Ascending aorta (tissue), 2 donors: ENCODE measurements at places on chromosomes 4 and X.

DNA sequence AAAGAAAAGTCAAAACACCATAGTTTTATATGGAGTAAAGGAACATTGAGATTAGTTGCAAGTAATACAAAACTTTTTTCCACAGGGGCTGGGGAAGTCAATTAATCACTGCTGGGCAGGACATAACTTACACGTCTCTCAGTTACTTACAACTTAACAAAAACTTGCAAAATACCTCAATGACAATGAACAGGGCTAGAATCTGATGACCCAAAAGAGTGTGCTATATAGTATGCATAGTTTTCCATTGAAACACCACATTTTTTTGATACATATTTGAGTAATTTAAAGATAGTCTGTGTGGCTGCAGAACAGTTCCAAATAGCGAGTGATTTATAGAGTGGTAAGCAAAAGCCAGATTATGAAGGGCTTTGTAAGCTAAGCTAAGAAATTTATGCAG lies 172.3 kb upstream of the TRPC5 start:
- DNase-seq: no peak

- no peak for DNase-seq
These were observed 28.4 kb downstream of the DDX60L start for GRCh38 chr4:168451744-168452390.

DNA sequence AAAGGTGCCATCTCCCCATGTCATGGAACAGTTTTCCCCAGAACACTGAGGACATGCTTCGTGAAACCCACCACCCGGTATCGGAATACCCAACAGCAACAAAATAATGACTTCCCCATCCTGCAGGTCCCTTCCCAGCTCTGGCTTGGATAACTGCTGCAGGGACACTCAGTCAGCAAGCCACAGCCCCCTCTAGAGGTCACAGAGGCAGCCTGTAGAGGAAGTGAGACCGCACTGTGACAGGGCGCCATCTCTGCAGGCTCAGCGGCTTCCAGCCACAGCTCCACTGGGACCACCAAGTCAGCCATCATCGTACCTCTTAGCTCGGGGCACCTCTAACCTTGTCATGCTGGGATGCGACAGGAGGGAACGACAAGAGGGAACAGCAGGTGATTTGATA lies 315.9 kb downstream of the LDB2 start:
- no peak for DNase-seq

GRCh38 chr4:158208963-158209640 lies 1.2 kb upstream of the TMEM144 start:
- no peak for DNase-seq

GRCh38 chrX:120739300-120739699 lies 109.4 kb upstream of the C1GALT1C1 start:
- no peak for DNase-seq

- no peak for DNase-seq
These were observed 60.2 kb upstream of the GPC4 start for GRCh38 chrX:133475521-133475920.

- no peak for DNase-seq
These were observed 89.9 kb downstream of the PLS3 start for GRCh38 chrX:115650916-115651315.

- no peak for DNase-seq
These were observed 688.9 kb upstream of the AMOT start for GRCh38 chrX:113529426-113530013.

GRCh38 chr4:184417802-184418511 lies 56.4 kb downstream of the IRF2 start:
- no peak for DNase-seq

DNA sequence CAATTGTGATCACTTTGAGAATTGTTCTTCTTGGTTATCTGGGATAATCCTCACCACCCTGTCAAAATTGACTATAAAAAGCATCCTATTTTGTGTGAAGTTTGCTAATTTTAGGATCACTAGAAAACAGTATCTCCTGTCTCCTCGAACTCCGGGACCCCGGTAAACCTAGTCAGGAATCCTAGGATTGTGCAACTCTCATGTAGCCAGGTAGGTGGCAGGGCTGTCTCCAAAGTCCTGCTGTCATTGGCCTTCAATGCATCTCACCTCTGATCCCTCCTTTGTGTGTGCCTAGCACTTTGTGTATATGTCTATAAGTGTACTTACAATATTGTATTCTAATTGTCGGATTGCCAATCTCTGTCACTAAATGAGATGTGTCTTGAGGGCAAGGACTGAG lies 1564.8 kb downstream of the RPA4 start:
- DNase-seq: no peak

DNA sequence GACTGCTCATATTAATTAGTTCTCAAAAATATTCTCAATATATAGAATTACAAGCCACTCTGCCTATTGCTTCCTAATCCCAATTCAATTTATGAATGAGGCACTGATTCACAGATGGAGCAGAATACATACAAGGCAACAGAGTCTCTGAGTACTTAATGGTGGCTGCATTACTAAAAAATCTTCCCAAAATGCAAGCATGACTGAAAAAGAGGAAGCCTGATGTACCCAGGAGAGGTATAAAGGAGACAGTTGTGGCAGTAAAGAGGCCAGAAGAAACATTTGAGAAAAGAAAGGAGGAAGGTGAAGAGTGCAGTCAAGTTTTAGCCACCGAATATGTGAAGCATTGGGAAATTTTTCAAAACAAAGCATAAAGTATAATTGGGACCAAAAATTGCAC lies 163.2 kb upstream of the INTU start:
- no peak for DNase-seq

- DNase-seq: no peak
These were observed 507 bp downstream of the LIN54 start for GRCh38 chr4:83010111-83010521.

DNA sequence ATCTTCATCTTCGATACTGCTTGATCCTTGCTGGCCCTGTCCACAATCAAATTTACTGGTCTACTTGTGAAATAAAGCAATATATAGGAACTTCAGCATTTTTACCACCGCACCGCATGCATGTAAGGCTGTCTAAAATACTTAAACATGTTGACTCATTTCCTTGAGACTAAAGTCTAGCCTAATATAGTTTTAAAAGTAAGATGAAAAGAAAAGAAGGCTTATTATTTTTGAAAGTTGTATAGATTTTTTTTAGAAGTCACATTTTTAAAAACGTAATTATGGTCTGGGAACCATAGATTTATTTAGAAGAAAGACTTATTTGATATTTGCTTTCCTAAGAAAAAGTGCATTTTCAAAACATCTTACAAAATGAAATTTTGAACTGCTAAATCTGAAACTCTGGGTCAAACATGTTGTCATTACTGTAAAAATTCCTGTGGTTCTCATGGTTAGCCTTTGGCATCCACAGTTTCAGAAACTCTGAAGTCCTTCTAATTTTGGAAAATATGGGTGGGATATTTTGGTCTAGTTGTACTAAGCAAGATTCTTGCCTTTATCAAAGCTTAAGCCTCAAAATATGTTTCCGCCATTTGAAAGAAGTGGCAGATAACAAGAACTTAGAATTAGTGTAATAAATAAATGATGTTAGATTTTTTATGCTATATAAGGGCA lies 423.5 kb upstream of the CTSO start:
- no peak for DNase-seq

DNA sequence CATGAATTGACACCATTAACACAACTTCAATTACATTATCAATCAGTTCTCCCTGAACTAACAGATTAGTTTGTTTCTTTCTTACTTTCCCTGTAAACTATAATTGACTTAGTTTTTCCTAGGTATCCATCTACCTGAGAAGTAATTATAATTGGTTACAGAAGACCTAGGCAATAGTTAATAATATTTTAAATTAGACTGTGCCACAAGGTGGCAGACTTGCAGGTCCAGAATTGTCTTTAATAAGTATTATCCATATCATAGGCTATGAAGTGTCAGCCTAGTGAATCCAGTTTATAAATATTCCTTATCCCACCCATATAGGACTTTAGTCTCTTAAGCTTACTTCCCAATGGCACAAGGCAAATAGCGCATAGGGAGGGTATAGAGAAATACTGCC lies 48.9 kb upstream of the FAM47B start:
- DNase-seq: no peak

DNA sequence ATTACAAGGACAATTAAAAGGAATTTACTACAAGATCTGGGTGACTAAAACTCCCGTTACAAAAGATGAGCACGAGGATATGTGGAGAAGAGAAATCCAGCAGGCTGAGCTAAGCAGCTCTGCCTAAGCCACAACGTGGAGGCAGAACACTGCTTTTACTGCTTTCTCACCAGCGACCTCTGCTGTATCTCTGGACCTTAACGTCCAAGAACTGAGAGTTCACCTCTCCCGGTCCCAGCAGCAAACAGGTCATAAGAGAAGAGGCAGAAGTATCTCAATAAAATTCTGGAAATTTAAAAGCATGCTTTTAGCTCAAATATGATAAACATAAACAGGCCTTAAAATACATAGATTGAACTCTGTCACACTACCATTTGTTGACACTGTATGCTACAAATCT lies 81.0 kb downstream of the ADGRA3 start:
- DNase-seq: no peak

DNA sequence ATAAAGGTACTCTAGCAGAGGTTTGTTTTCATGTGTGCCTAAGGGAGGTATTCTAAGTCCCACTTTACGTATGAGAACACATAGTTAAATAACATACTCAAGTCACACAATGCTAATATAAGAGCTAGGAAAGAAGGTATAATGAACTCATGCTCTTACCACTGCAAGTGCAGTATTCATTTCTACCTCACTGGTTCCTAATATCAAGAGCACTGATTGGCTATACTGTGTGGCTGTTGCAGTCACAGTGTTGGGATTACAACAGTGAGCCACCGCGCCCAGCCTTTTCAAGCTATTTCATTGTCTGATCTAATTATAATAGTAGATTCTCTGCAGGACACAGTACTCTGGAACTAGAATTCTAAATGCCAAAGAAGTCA lies 84.0 kb downstream of the PDS5A start:
- DNase-seq: no peak

DNA sequence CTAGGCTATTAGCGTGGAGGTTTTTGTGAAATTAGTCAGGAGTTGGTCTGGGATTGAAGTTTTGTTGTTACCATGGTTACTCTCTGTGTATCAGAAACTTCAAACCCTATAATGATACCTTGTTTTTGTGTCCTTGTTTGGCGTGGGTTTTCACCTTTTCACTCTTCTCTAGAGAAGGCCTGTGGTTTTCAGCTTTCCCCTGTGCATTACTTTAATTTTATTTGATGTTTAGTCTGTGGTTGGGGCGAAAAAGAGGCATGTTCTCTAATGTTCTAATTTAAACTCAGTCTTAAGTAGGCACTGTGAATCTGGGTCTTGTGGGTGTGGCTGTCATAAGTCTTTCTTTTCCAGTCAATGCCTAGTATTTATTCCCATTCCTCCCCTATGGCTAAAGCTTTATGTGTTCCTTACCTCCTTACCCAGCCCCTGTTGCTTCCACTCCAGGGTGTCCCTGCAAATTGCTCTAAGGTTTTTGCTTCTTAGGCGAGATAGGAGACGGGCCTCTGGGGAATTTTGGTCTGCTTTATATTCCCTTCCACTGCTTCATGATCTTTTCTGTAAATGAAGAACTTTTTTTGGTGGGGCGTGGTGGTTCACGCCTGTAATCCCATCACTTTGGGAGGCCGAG lies 326.3 kb upstream of the ZCCHC13 start:
- DNase-seq: no peak

DNA sequence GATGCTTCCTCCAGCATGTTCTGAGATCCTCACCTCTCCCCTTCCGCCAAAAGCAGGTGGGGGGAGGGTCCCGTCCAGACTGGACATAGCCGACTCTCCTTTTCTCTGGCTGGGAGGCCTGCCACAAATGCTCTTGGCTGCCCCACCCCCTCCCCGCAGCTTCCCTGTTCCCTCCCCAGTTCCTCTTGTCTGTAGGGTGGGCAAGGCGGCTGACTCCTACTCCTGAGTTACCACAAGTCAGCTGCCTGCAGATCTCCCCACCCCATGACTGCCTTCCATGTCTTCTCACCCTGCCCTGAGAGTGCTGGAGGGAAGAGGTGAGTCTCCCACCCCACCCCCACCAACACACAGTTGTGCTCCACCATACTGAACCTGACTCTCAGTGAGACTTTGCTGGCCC lies 2.9 kb downstream of the ATP6AP1 start:
- DNase-seq: no peak

GRCh38 chr4:1010395-1011021 lies 918 bp upstream of the FGFRL1 start:
- peak; percentile 34 for DNase-seq

DNA sequence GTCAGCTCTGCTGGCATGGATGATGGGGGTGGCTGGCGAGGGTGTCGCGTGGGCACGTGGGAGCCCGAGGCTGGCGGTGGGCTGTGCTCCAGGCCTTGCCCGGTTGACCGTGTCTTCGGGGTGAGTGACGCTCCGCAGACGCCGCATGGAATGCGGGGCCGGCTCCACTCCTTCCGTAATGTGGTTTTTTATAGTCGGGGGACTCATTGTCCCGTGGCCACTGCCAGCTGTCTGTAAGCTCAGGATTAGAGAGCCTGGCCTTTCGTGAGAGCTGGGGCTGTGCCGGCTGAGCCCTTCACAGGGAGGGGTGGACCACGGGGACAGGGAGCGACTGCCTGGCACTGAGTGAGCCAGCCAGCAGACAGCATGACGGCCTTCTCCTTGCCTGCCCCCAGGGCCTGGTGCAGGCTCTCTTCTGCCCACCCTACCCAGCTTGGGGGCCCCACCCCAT lies 20.4 kb downstream of the DOK7 start:
- peak; percentile 97 for DNase-seq

DNA sequence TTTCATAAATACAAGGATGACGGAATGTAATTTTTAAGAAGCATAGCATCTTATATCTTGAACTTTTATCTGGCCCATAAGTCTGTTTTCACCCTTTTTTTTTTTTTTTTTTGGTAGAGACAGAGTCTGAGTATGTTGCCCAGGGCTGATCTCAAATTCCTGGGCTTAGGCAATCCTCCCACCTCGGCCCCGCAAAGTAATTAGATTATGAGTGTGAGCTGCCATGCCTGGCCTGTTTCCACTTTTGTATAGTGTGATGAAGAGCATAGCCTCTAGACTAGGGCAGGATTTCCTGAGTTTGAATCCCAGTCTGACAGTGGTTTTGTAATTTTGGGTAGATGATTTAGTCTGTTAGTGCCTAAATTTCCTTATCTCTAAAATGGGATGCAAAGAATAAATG lies 11.0 kb downstream of the STIM2 start:
- no peak for DNase-seq

GRCh38 chr4:179372242-179372641 lies 1930.0 kb upstream of the AGA start:
- no peak for DNase-seq

GRCh38 chr4:153060196-153060595 lies 124.1 kb downstream of the FHDC1 start:
- DNase-seq: no peak

- no peak for DNase-seq
These were observed 84.1 kb downstream of the TBCK start for GRCh38 chr4:106231931-106232330.

DNA sequence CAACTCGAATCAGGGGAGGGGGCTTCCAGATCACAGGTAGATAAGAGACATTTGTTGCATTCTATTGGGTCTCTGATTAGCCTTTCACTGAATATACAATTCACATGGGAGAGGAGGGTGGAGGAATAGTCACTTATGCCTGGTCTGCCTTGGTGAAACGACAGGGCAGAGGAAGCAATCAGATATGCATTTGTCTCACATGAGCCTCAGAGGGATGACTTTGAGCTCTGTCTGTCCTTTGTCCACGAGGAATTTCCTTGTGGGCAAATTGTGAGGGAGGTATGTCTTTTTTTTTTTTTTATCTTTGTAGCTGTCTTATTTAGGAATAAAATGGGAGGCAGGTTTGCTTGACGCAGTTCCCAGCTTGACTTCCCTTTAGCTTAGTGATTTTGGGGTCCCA lies 28.5 kb upstream of the TMSB4X start:
- DNase-seq: no peak
